ENCODE measurements at places on chromosomes 6 and 20. TPM values are rescaled to one million over a fixed set of nuclear protein-coding genes. Genes with fewer than 3 reads are reported as not detected.

MOG gene
- not detected for total RNA-seq

RAD21L1 gene
- not detected for total RNA-seq

PBOV1 gene
- total RNA-seq: not detected

PARD6B gene
- total RNA-seq: 1.9 TPM

TGM3 gene
- 0.19 TPM for total RNA-seq

RAET1G gene
- not detected for total RNA-seq

CASS4 gene
- 3.4 TPM for total RNA-seq

SOBP gene
- total RNA-seq: 6.8 TPM

MCHR2 gene
- not detected for total RNA-seq

TMX4 gene
- total RNA-seq: 27.4 TPM

TRDN gene
- total RNA-seq: 2.8 TPM

SCRT2 gene
- total RNA-seq: not detected

PLN gene
- 6.1 TPM for total RNA-seq

BCAS1 gene
- not detected for total RNA-seq

HLA-DQA2 gene
- 1.7 TPM for total RNA-seq

TFB1M gene
- total RNA-seq: 11.7 TPM

LY6G6C gene
- total RNA-seq: not detected

GSTA3 gene
- not detected for total RNA-seq

COL19A1 gene
- total RNA-seq: not detected

GINS1 gene
- 0.57 TPM for total RNA-seq

NOL4L gene
- total RNA-seq: 7.3 TPM

CAGE1 gene
- total RNA-seq: not detected

RGL2 gene
- total RNA-seq: 45.8 TPM

FOXS1 gene
- not detected for total RNA-seq

ABHD16A gene
- total RNA-seq: 45.1 TPM

ZC2HC1B gene
- not detected for total RNA-seq

ADGB gene
- total RNA-seq: not detected

CDH26 gene
- 3.1 TPM for total RNA-seq
